ENCODE measurements at places on chromosomes 12 and 14.
A peak's percentile ranks its signal among the peaks of the same experiment; 100 is the strongest.

DNA sequence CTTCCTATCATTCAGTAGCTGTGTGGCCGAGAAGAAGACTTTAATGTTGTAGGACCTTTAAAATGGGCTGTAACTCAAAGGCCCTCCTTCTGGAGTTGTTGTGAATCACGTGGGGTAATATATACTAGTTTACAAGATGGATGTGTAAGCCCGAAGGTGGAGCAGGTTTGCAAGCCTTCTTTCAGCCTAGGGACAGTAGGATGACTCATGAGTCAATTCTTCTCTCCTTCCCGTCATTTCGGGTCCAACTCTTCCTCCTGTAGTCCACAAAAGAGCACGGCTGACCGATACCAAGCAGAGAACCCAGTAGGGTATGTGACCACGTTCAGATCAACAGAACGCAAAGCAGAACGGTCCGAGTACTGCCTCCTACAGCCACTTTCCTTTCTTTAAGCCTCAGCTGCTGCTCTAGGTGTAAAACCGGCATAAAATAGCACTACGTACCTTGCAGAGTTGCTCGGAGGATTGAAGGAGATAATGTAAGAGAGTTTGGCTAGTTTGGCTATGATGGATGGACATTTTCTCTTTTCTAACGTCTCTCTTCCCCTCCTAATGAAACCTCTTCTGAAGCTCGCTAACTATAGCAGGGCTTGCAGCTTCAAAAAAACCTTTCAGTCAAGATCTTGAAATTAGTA, 1.3 kb upstream of the RASSF3 start:
- H3K27ac ChIP-seq = peak overlapping the region; percentile 86
- H3K4me3 ChIP-seq = no peak overlapping the region
- peak; percentile 53 for DNase-seq
- H3K4me1 ChIP-seq = no peaks in the 10 kb centered on the region

DNA sequence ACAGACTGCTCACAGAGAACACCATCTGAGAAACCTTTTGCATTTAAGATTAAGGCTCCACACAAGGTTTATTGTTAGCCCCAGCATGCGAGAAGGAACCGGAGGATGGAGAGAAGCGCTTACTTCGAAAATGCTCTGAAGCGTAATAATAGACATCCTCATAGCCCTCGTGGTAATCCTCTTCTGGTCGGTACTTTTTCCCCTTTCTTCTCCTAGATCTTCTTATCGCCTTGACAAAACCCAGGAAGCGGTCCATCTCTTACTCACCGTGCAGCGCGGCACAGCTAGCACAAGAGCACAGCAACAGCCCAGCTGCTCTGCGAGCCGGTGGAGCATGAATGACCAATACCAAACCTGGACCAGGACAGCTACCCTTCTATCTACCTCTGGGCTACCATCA, 125.1 kb upstream of the GRIP1 start:
- no peaks in the 10 kb centered on the region for H3K4me1 ChIP-seq
- H3K27me3 ChIP-seq = peaks cover 8% of the 10 kb centered on the region
- no peaks in the 10 kb centered on the region for H3K36me3 ChIP-seq
- no peak overlapping the region for H3K4me3 ChIP-seq
- no peak overlapping the region for H3K27ac ChIP-seq
- no peak for DNase-seq

GRCh38 chr14:99651953-99652746, 7.2 kb downstream of the HHIPL1 start:
- H3K27ac ChIP-seq = no peak overlapping the region
- H3K4me3 ChIP-seq = no peak overlapping the region
- H3K36me3 ChIP-seq = no peaks in the 10 kb centered on the region
- H3K27me3 ChIP-seq = peaks cover 4% of the 10 kb centered on the region
- DNase-seq = no peak
- no peaks in the 10 kb centered on the region for H3K4me1 ChIP-seq

DNA sequence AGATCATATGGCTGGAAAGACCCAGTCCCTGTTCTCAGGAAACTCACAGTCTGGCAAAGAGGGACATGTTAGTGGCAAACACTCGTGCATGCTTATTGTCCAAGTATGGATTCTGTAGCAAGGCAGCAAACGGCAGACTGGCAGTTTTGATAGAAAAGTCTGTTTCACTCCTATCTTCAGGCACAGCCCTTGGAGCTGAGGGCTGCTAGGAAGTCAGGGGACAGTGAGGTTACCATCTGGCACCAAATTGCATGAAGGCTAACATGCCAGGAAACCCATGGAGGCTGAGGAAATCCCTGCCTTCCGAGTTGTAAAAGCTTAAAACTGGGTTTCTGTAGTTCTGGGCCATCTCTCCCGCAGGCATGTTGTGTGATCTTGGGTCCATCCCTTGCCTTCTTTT, 32.9 kb downstream of the CALM1 start:
- no peaks in the 10 kb centered on the region for H3K36me3 ChIP-seq
- no peak overlapping the region for H3K27ac ChIP-seq
- H3K4me3 ChIP-seq = no peak overlapping the region
- DNase-seq = no peak
- H3K4me1 ChIP-seq = no peaks in the 10 kb centered on the region
- H3K27me3 ChIP-seq = no peaks in the 10 kb centered on the region

DNA sequence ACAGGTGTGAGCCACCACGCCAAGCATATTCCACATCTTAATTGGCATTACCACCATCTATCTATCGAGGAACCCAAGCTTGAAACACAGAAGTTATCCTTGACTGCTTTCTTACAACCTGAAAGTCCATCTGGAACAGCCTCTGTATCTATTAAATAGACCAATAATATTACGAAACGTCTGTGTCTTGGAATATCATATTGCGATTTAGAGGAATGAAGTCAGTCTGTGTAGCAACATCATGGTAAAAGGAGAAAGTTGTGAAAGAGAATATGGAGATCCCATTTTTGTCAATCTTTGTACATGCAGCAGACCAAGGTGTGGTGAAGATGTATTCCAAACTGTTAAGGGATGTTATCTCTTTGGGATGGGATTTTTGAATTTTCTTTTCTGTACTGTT, 25.8 kb upstream of the MAX start:
- H3K4me1 ChIP-seq = no peaks in the 10 kb centered on the region
- H3K36me3 ChIP-seq = no peaks in the 10 kb centered on the region
- DNase-seq = no peak

DNA sequence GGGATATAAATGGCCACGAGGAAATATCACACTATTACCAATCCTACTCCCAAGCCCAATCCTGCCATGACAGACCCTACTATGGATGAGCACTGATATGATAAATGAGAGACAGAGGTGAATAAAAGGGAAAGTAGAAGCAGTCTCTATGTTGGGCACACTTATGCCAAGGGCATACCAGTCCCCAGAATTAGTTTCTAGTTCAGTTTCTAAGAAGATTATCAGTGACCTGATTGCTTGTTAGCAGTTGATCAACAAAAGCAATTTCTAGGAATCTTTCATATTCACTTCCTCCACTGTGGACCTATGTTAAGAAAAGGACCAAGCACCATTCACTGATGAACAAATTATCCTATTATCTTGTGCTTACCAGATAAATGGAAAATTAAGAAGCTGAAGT, 20.0 kb downstream of the SCAF11 start:
- no peaks in the 10 kb centered on the region for H3K4me1 ChIP-seq
- peaks cover 4% of the 10 kb centered on the region for H3K36me3 ChIP-seq
- H3K27ac ChIP-seq = no peak overlapping the region
- no peak for DNase-seq
